Stimulated activated CD4-positive, alpha-beta T cell treated with anti-CD3 and anti-CD28 coated beads, Interleukin-1b, Interleukin-23, amount 100 ng/mL, for 24 hours (primary cell): ENCODE measurements at places on chromosomes 12 and 14.

DNA sequence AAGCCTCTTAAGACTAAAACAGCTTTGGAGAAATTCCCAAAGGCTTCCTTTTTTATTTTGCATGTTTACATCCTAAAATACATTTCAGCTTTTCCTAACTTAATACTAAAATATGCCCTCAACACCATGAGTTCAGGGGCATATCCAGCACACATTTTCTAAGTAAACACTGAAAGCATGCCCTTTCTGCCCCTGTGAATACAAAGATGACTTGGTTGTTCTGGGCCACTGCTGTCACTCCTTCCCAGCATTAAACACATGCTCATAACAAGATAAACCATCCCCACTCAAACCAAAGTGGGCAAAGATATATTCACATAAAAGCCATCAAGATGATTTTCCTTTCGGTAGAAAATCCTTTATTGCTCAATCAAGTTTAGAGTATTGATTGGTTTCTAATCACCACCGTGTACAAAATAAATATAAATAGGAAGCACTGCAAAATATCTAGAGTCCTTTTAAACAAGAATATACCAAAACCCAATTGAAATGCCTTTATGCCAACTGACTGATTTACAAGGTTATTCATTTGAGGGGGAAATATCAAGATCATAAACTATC, 1.9 kb downstream of the CCNB1IP1 start:
- no peak for DNase-seq

DNA sequence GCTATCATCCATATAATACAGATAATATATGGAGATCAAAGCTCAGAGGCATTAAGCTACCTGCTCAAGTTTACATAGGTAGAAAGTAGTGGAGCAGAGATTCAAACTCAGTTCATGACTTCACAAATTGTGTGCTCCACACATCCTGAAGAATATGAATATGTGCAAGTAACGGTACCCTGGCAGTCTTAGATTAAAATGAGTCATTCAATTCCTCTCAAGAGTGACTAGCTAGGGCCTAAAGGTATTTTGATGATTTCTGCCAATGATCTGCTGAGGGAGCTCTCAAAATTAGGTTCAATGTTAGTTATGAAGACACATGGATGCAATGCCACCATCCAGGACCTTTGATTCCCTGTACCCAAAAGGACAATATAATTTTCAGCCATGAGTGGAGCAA, 58.9 kb downstream of the GRIP1 start:
- no peak for DNase-seq

DNA sequence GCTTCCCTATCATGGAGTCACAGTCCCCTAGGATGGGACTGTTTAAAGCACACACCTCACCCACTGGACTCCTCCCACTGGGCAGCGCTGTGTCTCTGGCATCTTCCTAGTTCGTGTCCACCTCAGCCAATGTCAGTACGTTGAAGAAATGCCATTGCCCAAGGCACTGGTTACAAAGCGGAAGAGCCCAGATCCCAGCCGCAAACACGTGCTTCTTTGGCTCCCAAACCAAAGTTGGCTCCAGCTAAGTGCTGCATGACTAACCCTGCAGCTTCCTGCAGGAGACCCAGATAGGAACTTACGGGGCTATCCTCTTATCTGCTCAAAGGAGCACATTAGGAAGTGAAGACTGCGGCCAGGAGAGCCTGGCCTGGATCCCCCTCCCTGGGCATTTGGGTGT, 9.3 kb downstream of the SYNE3 start:
- no peak for DNase-seq

GRCh38 chr12:47709237-47709636, 3.4 kb upstream of the RPAP3 start:
- no peak for DNase-seq

DNA sequence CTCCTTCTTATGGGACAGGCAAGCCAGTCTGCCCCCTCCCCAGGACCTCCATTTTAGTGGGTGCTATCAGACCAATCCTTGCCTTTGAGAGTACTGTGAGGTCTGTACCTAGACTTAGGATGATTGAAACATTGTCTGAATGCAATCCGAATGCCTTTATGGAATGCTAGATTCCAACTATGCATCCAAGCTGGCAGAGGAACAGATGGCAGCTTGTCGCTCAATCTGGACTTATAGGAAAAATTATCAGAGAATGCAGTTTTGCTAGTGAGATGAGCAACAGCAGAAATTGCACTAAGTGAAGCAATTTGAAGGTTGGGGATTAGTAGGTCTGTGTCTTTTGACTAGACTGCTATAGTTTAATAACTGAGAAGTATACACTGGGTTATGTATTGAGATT, 109.1 kb downstream of the DYRK2 start:
- no peak for DNase-seq
